Stimulated activated CD8-positive, alpha-beta memory T cell treated with anti-CD3 and anti-CD28 coated beads, Interleukin-4, amount 100 ng/mL, for 1 hour (primary cell): ENCODE measurements at places on chromosomes 6 and 20.

- no peak for DNase-seq
These were observed 40.2 kb downstream of the SMAP1 start for GRCh38 chr6:70707893-70708292.

- DNase-seq = no peak
These were observed 30.4 kb downstream of the SLC2A4RG start for GRCh38 chr20:63769891-63770474.

GRCh38 chr20:5789827-5790226 is 39.6 kb downstream of the SHLD1 start:
- DNase-seq = no peak

DNA sequence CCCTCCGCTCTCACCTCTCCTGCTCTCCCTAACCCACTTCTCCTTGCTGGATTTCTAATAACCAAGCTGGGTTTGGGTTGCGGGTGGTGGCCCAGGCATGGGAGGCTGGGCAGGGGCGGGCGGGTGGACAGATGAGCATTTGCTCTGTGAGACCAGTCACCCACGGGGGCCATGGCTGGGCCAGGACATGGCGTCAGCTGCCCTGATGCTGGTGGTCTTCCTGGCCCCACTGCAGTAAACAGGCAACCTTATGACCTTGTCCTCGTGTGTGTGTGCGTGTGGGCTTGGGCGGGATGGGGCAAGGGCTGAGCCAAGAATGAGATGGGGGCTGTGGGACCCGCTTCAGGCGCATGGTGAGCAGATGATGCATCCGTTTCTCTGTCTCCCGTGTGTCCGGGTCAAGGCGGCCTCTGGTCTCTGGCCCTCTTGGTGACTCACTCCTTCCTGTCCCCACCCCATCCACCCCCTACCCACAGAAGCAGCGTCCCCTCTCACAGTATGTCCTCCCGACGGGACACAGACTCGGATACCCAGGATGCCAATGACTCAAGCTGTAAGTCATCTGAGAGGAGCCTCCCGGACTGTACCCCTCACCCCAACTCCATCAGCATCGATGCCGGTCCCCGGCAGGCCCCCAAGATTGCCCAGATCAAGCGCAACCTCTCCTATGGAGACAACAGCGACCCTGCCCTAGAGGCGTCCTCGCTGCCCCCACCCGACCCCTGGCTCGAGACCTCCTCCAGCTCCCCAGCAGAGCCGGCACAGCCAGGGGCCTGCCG is 41.4 kb upstream of the MYL9 start:
- no peak for DNase-seq

DNA sequence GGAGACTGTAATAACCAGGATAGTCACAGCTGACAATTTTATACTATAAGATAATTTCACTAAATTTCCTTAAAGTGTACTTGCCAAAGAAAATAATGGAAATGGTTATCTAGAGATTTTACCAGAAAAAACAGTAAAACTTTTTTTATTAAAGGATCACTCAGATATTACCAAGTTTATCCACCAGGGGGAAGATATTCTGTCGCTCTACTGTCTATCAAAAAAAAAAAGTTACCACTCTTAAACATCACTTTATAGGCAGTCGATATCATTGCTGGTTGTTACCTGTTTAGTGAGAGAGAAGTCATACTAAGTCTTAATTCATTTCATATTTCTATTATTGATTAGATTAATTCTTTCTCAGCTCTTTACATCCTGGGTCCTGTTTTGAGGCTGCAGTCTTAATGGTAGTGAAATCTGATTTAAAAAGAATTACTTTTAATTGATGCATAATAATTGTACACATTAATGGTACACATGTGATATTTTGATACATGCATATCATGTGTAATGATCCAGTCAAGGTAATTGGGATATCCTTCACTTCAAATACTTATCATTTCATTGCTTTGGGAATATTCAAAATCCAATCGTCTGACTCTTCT is 18.9 kb downstream of the L3MBTL3 start:
- no peak for DNase-seq
